Stimulated activated naive CD8-positive, alpha-beta T cell treated with anti-CD3 and anti-CD28 coated beads, Interleukin-15, amount 100 ng/mL, for 72 hours (primary cell): ENCODE measurements at places on chromosomes 1 and 21.

DNA sequence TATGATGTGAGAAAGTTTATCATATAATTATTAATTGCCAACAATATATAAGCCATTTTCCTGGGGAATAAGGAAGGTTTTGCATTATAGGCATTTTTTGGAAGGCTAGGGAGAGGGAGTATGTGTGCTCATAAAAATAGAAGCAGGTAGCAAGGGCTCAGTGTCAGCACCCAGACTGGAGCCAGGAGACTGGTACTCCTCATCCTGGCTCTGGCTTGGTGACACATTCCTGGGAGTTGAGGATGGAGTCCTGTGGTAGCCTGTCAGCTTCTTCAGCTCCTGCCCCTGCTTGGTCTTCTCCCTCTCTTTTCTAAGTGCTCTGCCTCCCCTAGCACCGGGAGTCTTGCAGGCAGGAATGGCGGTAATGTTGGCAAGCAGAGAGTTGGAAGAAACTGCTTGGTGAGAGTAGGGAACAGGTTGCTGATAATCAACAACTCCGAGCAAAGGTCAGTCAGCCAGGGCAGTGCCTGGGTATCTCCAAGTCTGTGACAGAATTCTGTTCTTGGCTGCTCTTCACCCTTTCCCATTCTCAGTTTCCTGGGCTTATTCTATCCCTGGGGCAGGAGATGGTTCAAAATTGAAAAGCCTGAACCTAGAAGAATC, 23.0 kb downstream of the GIPC2 start:
- DNase-seq, result no peak

DNA sequence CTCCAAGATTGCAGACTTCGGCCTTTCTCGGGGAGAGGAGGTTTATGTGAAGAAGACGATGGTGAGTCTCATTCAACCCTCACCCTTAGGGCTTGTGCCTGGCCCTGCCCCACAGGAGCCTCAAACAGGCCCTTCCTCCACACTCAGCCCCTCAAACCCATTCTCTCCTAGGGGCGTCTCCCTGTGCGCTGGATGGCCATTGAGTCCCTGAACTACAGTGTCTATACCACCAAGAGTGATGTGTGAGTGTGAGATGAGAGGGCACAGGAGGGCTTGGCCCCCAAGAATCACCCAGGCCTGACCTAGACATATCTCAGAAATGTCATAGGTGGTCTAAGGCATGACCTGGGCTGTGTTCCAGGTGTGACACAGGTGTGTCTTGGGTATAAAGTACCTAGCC, 18.3 kb upstream of the MPL start:
- no peak for DNase-seq

GRCh38 chr1:116451702-116452101, 78.7 kb downstream of the ATP1A1 start:
- DNase-seq, result no peak

DNA sequence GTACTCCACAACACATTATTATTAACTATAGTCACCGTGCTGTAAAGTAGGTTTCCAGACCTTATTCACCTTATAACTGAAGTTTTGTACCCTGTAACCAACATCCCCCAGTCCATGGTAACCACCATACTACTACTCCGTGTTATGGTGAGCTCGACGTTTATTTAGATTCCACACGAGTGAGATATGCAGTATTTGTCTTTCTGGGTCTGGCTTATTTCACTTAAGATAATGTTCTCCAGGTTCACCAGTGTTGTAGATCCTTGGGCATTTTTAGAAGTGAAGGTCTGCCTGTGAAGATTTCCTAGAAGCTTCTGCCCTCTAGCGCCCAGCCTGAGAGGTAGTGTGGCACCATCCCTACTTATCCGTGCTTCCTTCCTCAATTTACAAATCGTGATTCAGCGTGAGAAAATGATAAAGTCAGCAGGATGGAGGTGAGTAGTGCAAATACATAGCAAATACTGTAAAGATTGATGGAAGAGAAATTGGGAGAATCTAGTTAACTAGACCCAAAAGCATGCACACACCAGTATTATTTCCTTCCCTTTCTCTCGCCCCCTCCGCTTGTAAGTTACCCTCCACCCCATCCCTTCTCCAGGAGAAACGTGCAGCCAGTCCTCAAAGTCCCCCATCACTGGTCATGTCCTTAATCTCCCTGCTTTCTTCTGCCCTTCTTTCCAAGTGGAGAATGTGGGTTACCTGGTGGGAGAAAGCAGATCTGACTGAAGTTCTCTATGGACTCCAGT, 36.0 kb upstream of the DISC1 start:
- peak; percentile 9 for DNase-seq

GRCh38 chr1:151583796-151584195, 28.1 kb upstream of the SNX27 start:
- no peak for DNase-seq

DNA sequence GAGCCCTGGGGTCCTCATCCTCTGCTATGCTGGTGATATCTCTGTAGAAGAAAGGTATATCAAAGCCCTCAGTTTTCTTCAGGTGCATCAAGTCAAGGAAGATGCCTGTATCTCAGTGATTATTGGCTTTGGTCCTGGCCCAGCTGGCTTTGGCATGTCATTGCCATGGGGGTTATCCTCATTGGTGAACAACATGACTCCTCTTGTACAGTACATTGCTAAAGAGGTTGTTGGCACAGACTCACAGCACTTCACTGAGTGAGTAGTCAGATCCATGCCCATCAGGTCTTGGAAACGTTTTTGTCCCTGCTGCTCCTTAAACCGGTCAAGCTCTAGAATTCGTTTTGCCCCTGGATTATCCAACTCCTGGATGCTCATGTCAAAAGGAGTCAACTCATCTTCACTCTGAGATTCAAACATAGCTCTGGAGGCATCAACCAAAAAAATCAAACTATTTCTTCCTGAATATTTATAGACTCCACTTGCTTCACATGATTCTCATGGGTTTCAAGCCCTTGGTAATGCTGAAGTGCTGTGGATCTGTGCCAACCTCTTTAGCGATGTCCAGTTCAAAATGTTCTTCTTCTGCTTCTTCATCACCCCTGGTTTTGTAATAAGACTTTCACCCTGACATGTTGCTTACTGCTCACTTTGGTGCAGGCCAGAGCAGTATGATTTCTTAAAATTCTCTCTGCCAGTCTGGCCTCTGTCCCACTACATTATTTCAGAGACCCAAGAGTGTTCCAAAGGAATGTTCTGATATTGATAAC, 43.0 kb upstream of the RAB3GAP2 start:
- DNase-seq, result no peak

- DNase-seq, result no peak
These were observed 274.5 kb downstream of the TM2D1 start for GRCh38 chr1:61450454-61450853.

DNA sequence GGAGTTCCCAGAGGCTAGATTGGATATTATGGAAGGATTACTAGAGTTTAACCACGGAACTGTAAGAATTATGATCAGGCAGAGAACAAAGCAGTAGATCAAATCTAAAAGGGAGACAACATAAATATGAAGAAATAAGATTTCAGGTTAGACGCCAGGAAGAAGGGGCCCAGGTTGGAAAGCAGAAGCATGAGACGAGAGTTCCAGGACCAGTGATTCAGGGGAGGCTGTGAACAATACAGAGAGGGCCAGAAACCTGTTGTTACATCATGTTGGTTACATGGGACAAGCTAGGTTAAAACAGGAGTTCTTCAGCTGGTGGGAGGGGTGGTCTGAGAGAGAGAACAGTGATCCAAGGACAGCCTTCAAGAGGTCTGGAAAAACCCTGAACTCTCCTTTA, 128.4 kb upstream of the MROH9 start:
- no peak for DNase-seq

DNA sequence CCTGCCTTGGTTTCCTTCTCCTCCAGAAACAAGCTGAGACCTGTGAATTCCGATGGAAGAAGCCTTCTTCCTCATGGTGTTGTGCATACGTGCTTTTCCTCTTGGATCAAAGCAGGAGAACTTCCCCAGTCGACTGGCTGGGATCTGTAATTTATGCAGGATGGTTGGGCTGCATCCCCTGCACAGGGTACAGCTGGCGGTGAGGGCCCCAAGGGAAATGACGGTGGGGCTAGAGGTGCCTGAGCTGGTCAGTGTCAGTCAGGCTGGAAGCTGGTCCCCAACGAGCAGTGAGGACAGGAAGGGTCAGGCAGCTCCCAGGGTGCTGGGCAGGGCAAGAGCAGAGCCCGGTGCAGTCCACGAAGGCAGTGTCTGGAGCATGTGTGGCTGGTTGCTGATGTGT, 106.7 kb downstream of the CNIH3 start:
- DNase-seq, result no peak

DNA sequence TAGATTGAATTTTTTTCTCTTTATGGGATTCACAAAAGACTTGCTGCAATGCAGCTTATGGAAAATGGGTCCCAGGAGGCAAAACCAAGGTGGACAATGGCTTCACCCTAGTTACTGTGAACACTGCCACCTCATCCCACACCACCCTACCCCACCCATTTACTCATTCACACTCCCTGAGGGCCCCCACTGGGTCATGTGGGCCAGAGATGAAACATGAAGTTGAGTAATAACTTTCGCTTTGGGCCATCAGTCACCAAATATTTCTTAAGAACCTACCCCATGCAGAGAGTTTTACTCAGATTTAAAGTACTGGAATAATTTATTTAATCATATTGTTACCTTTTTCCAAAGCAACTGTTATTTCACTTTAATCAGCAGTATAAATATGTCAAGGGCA, 191.8 kb downstream of the TPR start:
- peak; percentile 30 for DNase-seq

- DNase-seq, result no peak
These were observed 297.2 kb downstream of the TGFB2 start for GRCh38 chr1:218642033-218642948.

- DNase-seq, result no peak
These were observed 13.5 kb upstream of the ENO1 start for GRCh38 chr1:8892026-8892425.

- no peak for DNase-seq
These were observed 4.0 kb downstream of the CHI3L1 start for GRCh38 chr1:203182387-203182953.

GRCh38 chr1:196609370-196609737, 1.1 kb upstream of the KCNT2 start:
- no peak for DNase-seq

DNA sequence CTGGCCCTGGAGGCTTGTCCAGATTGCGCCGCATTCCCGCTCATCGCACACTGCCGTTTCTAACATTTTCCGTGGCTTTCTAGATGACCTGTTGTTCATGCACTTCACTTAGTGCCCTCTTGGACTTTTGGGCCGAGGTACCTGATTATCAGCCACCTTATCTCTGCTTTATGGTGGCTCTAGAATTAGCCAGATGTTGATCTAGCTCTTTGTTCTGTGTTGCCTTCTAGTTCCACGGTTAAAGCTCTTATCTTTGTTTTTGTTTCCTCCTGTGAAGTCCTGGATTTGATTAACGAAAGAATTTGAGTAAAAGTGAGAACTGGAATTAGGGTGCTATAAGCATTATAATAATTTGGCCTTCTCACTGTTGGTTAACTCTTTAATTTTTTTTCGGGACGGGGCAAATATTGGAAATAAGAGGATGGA, 945 bp downstream of the RNPEP start:
- no peak for DNase-seq

GRCh38 chr1:184185347-184185746, 133.8 kb downstream of the TSEN15 start:
- no peak for DNase-seq

DNA sequence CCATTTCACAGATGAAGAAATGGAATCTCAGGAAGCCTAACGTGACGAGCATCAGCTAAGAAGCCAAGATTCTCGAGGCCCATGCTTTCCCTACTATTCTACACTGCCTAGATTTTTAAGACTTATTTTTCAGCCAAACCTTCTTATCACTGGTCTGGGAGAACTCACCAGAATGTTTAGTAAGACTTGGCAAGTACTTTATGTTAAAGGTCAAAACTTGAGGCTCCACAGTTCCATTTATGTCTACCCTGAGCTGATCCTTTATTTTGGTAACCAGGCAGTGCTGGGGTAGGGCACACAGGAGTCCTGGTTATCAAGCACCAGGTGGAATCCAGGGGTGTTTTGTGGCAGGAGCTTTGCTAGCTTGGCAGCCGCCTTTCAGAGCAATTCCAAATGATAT, 16.8 kb downstream of the PLXNA2 start:
- no peak for DNase-seq

GRCh38 chr1:50208315-50208714, 99.6 kb downstream of the ELAVL4 start:
- no peak for DNase-seq

DNA sequence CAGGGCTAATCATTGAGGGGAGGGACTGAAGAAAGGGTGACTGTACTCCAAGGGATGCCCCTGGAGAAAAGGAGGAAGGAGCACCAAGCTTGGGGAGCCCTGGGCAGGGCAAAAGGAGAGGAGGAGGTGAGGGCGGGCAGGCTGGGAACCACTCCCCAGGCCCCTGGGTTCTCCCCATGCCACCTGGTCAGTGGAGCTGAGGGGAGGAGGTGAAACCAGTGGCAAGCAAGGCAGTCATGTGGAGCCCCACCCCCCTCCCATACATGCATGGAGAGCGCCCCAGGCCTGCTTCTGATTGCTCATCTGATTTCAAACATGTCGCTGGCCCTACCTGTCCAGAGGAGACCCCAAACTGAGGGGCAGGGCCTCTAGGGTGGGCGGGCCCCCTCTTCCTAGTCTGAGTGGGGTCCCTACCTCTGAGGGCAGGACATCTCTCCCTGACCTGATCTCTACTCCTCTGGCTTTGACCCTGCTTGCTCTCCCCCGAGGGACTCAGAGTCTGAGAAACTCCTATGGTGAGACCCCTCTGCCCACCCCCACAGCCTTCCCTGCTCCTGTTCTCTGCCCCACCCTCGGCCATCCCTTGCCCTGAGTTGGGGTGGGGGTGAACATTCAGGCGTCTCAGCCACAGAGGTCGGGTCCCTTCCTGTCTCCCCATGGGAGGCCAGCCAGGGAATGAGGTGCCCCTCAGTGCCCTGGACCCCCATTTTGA, 18.6 kb downstream of the INSRR start:
- DNase-seq, result no peak

DNA sequence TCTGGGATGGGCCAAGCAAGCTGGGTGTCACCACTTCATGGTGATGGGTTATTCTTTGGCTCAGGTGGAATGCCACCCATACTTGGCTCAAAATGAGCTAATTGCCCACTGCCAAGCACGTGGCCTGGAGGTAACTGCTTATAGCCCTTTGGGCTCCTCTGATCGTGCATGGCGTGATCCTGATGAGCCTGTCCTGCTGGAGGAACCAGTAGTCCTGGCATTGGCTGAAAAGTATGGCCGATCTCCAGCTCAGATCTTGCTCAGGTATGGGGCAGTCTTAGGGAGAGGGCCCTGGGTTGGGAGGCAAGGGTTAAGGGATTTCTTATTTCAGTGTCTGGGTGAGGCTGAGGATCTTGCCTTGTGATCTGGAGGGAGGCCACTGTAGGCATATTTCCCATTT, 15.4 kb upstream of the NASP start:
- no peak for DNase-seq

DNA sequence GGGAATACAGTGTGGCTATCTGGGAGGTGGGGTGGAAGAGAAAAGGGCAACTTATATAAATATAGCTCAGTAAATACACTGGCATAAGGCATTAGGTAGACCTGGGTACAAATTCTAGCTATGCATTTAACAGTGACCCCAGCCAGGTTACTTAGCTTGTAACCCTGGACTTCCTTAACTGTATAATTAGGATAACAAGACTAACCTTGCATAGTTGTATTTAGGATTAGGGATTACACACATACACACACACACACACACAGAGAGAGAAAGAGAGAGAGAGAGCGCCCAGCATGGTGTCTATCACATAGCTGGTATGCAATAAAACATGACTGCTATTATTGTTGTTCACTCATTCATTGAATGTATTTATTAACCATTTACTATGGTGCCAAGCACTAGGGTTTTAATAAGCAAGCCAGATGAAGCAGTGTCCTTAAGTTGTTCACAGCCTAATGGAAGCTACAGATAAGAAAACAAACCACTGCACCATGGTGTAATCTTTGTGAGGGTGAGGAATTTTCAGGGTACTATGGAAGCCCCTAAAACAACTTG, 251.4 kb downstream of the ZNF648 start:
- no peak for DNase-seq

- no peak for DNase-seq
These were observed 9.8 kb downstream of the DNAJC6 start for GRCh38 chr1:65319141-65319540.
